Hematopoietic multipotent progenitor cell treated with erythropoietin and hydrocortisone succinate and interleukin-3 and kit ligand, for 15 days (in vitro differentiated cells): ENCODE measurements at places on chromosomes 4 and X.

DNA sequence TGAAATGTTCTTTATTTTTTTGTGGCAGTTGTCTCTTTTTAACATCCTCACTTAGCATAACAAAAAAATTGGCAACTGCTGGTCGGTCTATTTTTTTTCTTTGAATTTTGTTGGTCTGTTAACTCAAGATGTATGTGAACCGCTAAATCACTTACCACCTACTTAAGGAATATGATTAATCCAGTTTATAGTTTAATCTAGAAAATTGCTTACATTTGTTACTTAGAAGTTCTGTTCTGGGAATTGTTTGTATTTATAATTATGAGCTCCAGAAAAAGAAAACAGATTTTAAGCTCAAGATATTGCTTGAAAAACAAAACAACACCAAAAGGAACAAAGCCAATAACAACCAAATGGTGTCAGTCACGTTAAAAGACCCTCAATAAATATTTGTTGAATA lies 66.1 kb upstream of the KLHL13 start:
- no peak for DNase-seq

DNA sequence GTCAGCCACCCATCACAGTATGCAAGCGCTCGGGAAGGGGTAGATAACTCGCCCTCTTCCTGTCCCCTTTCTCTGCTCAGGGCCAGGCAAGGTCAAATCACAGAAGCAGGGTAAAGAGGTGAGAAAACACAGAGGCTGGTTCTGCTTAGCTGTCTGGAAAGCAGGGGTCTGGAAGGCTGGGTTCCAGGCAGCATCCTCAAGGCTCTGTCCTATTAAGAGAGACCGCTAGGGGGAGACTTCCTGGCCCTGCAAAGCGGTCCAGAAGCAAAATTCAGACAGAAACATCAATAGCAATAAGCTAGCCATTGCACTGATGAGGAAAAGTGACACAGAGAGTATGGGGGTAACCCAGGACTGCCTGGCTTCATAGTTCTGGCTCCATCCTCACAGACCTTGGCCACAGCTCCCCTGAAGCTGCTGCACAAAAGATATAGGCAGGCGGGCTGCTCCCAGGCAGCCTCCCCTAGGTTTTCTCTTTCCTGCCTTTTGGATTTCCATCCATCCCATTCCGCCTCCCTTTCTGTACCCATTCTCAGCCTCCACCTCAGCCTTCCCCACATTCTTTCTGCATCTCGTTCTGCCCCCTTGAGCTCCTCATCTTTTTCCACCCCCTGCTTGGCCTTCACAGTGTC lies 308.5 kb downstream of the EVC2 start:
- DNase-seq, result no peak

DNA sequence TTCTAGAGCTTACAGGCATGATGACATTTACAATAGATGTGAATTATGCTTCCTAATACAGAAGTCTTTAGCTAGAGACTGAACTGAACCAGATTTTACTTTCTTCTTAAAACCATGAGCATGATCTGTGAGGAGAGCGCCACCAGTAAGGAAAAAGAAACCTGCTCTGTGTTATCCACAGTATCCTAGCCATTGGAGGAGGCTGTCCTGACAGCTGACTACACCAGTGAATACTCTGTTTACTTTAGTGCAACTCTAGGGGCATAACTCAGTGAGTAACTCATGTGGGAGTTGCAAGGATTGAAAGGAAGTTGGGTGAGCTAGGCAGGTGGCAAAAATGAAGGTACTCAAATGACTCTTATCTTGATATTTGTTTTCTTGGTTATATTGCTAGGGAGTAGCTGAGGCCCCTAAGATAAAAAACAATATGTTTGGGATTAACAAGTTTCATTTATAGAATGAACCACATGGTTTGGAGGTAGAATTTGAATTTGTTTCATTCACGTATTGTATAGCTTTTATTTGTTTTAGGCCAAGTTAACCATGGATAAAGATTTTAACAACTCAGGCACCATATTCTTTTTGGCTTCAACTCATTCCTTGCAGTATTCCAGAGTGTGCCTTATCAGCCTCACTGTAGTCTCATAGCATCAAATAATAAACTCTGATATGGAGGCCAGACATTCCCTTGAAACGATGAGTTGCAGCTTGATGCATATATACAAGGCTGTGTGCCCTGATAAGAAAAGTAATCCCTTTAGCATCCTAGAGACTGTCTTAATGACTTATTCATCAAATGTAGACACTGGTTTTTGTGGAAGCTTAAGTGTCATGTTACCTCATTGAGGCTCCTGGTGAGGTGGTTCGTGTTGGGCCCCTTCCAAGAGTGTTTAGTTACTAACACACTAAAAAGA lies 2.5 kb downstream of the BMP3 start:
- DNase-seq, result no peak

GRCh38 chr4:100188829-100189228 lies 1.4 kb downstream of the DDIT4L start:
- DNase-seq, result no peak

DNA sequence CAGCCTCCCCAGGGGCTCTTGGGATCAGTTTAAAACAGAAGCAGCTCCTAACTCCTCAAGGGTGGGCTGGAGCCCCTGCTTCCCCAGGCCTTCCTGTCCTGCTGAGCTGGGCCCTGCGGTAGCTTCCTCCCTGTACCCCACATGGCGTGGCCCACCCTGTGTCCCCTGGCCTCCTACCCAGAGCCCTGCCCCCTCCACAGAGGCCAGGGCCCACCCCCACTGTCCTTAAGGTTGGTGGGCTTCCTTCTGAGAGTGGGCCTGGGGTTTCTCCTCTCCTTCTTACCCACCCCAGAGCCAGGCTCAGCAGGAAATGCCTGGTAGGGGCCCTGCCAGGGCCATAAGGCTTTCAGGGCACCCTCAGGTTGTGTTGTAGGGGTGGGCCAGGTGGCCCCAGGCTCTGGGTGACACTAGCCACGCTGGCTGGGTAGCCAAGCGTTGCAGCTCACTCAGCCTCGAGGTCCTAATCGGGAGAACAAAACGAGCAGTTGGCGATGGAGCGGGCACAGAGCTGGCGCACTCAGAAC lies 11.6 kb downstream of the SH3BP2 start:
- DNase-seq, result no peak

DNA sequence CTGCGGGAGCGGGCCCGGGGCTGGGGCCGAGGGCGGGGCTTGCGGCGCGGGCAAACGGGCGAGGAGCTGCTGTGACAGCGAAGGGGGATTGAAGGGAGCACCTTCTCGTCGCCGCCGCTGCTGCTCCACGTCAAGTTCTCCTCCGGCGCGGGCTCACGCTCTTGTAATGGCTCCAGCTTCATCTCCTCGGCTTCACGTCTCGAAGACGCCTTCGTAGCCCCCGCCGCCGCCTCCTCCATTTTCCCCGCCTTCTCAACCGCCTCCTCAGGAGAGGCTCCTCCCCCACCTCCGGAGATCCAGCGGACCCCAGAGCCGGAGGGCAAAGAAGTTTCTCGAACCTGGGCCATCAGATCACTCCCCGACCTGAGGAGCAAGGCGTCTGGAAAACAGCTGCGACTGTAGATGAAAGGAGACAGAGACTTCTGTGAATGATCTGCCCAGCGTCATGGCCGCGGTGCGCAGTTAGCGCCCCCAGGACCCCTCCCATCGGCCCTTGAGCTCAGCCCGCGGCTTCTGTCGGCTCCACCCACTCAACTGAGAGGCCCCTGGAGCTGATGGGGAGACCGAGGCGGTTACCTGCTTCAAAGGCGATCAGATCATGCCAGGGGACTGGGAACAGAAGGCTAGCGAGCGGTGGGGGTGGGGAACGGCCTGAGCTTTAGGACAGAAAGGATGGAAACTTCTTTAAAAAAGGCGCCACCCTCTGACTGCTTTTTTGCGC lies 895 bp downstream of the USP51 start:
- peak; percentile 26 for DNase-seq
